ENCODE measurements at places on chromosomes 2 and 18.
A peak's percentile ranks its signal among the peaks of the same experiment; 100 is the strongest.

- no peak for DNase-seq
These were observed 237.5 kb downstream of the ACTR3 start for GRCh38 chr2:114127372-114127771.

GRCh38 chr2:62297624-62298010 is 101.7 kb downstream of the B3GNT2 start:
- no peak for DNase-seq

DNA sequence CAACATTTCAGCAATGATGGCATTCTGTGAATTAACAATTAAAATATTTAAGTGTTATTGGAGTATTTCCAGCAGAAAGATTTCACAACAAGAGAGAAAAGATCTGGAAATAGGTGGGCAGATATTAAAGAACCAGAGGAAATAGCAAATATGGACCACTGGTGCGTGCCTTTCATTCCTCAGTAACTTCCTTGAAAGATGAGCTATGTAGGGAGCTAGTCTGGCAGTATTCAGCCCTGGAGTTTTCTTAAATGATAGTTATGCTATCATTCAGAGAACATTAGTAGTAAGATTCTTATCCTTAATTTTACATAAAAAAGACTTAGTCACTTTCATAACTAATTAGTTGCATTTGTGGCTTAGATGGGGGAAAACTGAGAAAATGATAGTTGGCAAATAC is 41.5 kb downstream of the TANC1 start:
- no peak for DNase-seq

GRCh38 chr2:133039531-133039930 is 369.5 kb upstream of the LYPD1 start:
- DNase-seq, result no peak

DNA sequence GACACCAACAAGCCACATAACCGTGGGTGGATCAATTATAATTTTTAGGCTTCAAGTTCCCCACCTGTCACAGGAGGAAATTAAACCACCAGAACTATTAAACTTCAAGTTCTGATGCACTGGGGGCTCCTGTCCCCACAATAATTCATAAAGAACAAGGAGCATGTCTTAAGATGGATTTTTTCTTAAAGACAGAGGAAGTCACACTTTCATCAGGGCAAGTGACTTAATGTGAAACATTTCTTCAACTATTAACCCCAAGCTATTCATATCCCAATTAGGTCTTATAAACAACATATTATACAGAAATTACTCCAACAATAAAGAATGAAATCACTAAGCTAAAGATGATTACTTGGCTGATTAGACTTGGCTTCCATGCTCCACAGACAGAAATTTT is 292.5 kb downstream of the ETAA1 start:
- DNase-seq, result no peak

DNA sequence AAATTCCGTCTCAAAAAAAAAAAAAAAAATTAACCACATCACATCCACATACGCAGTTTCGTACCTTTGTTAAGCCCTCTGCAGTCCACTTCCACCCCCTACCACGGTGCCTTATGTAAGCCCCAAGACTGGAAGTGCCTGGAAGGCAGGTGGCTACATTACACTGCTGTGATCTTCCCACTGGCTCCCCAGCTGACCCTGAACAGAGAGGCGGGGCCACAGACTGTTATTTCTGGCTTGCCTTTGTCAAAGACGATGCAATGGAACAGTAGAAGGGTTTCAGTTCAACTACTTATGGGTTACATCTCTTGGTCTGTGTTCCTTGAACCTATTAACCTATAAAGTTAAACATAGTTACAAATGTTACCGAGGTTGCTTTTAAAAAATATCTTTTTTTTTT is 15.7 kb upstream of the COX7A2L start:
- DNase-seq, result no peak

- DNase-seq, result peak; percentile 28
These were observed 51.3 kb downstream of the ACSL3 start for GRCh38 chr2:222912117-222912516.

DNA sequence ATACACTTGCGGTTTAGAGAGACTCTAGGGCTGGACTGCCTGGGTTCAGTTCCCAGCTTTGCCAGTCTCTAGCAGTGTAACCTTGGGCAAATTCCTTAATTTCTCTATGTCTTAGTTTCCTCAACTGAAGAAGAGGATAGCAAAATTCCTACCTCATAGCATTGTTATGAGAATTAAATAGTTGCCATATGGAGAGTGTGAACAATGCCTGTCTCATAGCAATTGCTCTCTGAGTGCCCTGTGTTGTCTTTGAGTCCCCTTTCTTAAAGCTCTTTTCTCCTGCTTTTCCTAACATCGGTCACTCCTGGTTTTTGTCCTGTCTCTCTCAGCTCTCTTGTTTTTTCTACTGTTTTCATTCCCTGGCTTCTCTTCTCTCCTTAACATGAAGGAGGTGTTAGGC is 116.8 kb upstream of the ALPP start:
- no peak for DNase-seq

DNA sequence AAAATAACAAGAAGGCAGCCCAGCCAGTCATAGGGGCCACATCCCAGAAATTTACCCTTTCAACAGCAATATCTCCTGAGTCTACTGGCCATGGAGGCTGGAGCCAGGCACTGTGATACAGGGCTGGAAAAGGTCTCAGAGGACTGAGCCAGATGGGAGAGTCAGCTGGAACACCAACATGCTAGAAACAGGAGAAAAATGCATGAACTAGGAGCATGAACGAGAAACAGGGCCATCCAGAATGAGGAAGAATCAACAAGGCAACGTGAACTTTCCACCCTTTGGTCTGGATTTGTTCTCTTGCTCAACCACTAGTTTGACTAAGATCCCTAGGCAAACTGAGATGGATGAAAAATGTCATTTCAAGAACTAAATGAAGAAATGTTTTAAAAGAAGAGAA is 13.1 kb downstream of the PID1 start:
- DNase-seq, result no peak

DNA sequence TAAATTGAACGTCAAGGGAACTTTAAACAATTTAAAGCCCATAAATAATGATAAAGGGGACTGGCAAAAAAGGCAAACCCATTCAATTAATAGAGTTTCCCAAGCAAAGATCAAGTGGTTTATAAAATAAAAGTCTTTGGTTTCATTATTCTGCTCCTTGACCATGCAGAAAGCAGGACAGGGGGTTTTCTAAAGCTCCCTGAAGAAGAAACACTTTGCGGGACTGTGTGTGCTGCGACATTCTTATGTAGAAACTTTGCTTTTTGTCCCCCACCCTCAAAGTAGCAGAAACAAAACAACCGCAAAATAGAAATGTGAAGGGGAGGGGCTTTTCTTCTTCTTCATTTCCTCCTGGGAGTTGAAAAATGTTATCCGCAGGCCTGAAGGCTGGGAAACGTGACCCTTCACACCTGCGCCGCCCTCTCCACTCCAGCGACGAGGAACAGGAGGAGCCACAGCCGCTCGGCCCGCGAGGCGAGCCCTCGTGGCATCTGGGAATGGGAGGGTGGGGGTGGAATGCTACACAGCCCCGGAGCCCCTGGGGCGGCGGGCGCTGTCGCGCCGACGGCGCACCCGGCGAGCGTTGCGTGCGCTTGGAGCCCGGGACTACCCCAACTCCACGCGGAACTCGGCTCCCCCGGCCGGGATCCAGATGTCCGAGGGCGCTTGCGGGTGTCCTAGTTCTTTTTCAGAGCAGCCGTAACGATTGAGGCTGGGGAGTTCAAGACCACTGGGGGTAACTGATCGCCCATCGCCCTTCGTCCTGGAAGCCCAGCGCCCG is 4.3 kb upstream of the GBX2 start:
- no peak for DNase-seq

GRCh38 chr18:57569133-57569532 is 17.4 kb downstream of the FECH start:
- no peak for DNase-seq

GRCh38 chr2:39492095-39492590 is 55.1 kb upstream of the MAP4K3 start:
- peak; percentile 67 for DNase-seq

DNA sequence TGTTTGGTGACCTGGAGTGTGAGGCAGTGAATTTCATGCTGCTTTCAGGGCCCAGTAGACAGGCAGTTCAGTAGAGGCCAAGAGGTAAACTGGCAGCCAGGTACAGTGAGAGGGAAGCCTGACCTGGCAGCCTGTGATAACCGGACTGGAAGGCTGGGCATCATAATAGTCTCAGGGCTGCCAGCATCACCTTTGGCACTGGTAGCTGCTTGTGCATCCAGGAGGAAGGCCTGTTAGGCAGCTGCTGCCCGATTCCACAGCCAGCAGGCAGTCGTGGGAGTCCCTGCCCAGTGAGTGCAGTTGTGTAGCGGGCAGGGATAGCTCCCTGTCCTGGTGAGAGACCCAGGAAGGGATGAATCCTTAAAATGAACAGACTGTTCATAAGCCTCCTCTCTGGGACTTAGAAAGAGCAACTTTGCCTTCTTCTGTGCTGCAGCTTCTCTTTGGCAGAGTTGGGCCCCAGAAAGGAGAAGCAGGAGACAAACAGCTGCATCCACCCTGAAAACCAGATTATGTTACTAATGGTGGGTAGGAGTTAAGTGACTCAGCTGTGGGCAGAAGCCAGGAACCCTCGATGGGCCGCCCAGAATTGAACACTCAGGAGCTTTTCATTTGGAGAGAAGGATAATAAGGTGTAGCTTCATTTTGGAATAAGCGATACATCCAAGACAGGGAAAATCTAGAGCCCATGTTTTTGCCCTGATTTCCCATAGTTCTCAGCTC is 8.1 kb upstream of the GPBAR1 start:
- no peak for DNase-seq

GRCh38 chr2:75710577-75711253 is at the start of gene GCFC2:
TSS of gene GCFC2 (minus strand) at chr2:75710915. CDS start at chr2:75710855, 60 bp downstream.
- DNase-seq, result peak; percentile 87

- DNase-seq, result no peak
These were observed 483.9 kb upstream of the DDX18 start for GRCh38 chr2:117330641-117331040.

DNA sequence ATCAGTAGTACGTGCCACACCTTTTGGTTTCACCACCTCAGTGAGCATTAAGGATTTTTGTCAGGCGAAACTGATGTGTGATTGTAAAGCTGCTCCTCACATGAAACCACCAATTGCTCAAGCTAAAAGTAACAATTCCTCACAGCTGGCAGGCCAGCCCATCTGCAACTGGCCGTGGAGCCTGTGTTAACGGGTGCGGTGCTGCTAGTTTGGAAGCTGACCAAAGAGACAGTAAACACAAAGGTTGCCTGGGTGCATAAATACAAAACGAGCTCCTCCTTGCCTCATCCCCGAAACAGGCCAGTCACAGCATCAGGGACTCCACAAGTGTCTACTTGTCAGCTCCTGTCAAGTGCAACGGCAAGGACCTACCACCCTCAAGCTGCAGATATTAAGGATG is 32.0 kb downstream of the LGALSL start:
- no peak for DNase-seq

DNA sequence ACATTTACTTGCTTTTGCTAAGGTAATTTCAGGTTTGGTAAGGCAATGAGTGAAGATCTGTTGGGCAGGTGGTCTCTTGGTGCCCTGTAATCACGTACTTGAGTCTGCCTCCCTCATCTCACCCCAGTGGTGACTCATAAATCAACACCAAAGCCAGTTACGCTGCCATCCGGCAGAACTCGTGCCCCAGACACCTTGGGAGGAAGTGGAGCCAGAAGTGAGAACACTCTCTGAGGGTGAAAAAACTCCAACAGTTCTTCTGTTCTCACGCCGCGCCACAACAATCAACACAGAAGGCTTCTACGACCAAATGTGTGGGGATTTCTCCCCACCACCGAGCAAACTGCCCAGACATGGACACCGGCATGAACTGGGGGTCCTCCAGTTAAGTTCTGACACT is 206.2 kb downstream of the ARL4C start:
- peak; percentile 92 for DNase-seq

GRCh38 chr2:233503947-233504637 is 62.5 kb downstream of the USP40 start:
- no peak for DNase-seq

GRCh38 chr2:150417278-150417677 is 70.2 kb downstream of the RND3 start:
- no peak for DNase-seq

Data from activated naive CD4-positive, alpha-beta T cell treated with anti-CD3 and anti-CD28 coated beads for 36 hours (primary cell).